ENCODE measurements at places on chromosomes 5 and 9.

DNA sequence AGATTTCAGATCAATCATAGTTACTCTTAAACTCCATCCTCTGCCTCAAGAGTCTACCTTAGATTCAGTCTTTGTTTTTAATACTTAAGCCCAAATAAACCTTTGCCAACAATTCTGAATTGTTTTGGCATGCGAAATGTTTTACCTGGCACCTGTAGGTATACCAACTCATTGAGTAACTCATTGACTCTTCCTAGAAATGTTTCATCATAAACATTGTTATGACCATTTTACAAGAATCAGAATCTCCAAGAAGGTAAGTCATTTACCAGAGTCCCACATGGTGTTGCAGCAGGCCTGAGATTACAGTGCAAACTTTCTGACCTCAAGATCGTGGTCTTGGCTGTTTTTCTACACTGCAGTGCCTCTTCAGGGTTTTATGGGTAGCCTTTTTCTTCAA is 750.4 kb downstream of the BRINP1 start:
- DNase-seq = no peak

DNA sequence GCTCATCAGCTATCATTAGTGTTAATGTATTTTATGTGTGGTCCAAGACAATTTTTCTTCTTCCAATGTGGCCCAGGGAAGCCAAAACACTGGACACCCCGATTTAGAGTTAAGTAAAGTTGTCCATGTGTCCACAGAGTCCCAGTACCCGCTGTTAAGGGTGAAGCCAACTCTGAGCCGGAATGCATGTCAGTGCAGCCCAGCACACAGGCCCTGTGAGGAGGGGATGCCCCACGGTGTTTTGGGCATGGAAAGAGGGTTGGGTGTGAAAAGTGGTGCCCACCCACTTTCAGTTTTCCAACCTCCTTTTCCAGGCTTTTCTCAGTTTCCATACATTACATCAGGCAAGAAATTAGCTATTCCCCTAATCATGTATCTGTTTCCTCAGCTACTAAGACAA is 24.4 kb downstream of the SHC3 start:
- no peak for DNase-seq

GRCh38 chr9:81374459-81375186 is 314.7 kb downstream of the TLE1 start:
- no peak for DNase-seq

- no peak for DNase-seq
Observed at GRCh38 chr5:37615184-37615583, 224.7 kb downstream of the GDNF start.

DNA sequence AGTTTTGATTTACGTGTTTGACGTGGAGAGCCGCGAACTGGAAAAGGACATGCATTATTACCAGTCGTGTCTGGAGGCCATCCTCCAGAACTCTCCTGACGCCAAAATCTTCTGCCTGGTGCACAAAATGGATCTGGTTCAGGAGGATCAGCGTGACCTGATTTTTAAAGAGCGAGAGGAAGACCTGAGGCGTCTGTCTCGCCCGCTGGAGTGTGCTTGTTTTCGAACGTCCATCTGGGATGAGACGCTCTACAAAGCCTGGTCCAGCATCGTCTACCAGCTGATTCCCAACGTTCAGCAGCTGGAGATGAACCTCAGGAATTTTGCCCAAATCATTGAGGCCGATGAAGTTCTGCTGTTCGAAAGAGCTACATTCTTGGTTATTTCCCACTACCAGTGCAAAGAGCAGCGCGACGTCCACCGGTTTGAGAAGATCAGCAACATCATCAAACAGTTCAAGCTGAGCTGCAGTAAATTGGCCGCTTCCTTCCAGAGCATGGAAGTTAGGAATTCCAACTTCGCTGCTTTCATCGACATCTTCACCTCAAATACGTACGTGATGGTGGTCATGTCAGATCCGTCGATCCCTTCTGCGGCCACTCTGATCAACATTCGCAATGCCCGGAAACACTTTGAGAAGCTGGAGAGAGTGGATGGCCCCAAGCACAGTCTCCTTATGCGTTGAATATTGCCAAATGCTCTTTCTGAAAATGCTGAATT is 850 bp downstream of the RRAGA start:
- DNase-seq = no peak

GRCh38 chr9:14511452-14511851 is 181.8 kb downstream of the ZDHHC21 start:
- no peak for DNase-seq

DNA sequence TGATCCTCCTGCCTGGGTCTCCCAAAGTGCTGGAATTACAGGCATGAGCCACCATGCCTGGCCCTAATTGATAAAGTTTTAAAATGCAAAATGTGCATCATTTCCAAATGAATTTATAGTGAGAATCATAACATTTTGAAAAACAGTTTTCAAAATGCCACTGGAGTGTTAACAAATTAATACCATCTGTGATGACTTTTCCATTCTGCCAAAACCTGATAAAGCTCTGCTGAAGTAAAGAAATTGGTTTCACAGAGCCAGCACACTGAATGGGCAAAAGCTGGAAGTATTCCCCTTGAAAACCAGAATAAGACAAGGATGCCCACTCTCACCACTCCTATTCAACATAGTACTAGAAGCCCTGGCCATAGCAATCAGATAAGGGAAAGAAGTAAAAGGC is 89.6 kb downstream of the MUSK start:
- DNase-seq = no peak

DNA sequence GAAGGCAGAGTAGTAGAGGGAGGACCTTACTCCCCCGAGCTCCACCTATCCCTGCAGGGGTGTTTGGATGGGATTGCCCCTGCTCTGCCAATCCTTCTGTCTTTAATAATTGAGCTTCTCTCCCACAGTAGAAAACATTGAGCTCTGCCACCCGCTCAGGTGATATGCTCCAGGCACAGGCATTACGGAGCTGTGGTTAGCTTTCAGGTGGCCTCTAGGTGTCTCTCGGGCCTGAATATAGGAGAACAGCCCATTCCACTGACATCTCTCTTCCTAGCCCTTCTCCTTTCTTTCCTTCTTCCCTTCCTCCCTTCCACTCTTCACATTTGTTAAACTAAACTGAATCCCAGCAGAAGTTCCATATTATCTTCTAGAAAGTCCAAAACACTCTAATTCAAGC is 203.4 kb downstream of the SYK start:
- no peak for DNase-seq

All from vagina (tissue), 2 donors.